ENCODE measurements at places on chromosomes 7 and 10.

GRCh38 chr10:101380353-101381017 lies 26.5 kb downstream of the BTRC start:
- DNase-seq = no peak

DNA sequence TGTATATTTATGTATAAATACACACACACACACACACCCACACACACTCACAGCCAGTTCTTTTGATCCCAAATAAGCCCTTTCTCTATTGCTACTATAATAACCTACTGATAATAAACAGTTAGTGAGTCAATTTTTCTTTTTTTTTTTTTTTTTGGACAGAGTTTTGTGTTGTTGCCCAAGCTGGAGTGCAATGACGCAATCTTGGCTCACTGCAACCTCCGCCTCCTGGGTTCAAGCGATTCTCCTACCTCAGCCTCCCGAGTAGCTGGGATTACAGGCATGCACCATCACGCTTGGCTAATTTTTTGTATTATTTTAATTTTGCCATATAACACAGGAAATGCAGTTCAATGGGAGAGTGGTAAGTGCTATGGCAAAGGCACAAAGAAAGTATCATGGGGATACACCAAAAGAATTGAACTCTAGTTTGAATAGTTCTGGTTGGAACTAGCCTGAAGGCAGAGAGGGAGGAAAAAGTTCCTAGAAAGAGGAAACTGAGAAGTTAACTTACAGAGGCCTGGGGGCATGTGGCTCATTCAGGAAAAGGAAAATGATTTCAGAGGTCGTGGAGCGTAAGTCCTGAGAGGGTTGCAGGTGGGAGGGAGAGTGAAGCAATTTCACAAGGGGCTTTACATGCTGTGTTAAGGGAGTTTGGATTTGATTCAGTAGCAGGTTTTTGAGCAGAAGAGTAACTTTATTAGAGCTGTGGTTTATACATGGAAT lies 44.4 kb upstream of the JCAD start:
- no peak for DNase-seq

DNA sequence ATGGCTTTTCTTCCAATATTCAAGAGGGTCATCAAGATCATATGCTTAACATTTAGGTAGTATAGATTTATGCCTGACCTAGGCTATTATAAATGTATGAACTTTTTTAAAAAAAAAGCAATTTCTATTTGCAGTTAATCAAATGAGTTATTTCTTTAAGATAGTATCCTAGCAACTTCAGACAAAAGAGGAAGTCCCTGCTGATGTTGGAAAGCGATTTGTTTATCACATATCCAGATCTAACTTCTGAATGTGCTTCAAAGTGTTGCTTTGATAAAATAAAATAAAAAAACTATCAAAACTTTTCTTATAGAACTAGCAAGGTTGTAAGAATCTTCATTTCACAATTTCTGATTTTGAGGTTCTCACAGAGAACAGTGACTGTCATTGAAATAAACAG lies 401.9 kb upstream of the PHF14 start:
- no peak for DNase-seq

GRCh38 chr7:27526611-27527347 lies 135.9 kb downstream of the HIBADH start:
- DNase-seq = no peak

- no peak for DNase-seq
These were observed 40.3 kb downstream of the VIPR2 start for GRCh38 chr7:159104188-159104920.

GRCh38 chr10:31623466-31623865 lies 304.4 kb downstream of the ZEB1 start:
- no peak for DNase-seq

- no peak for DNase-seq
These were observed 18.0 kb downstream of the NUDT5 start for GRCh38 chr10:12177642-12178041.

GRCh38 chr7:75624134-75624832 lies 114.5 kb downstream of the HIP1 start:
- DNase-seq = peak; percentile 17

DNA sequence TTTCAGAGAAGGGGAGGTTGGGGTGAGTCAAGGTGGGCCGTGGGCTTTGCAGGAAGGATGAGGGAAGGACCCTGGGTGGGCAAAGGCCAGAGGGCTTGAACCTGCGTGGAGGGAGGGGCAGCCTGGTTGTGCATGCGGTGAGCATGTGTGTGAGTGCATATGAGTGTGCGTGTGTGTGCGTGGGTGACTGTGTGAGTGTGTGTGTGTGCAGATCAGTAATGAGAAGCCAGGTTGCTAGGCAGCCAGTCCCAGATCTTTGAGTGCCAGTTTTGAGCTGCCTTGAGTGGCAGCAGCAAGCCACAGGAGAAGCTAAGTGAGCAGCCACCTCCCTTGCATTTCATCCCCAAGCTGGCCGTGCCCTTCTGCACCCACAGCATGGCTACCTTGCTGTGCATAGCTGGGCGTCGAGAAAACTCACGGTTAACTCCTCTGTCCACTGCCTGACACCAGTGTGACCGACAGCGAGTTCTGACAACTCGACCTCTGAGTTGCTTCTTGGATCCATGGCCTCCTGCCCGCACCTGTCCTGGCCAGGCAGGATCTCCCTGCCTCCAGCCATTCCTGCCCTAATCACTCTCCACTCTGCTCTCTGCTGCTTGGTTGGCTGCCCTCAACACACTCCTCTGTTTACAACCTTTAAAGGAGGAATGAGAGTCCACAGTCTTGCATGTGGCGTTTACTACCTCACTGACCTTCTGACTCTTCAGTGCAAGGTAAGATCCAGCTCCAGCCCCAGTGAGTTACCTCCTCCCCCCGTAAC lies 775.4 kb downstream of the TYW1 start:
- no peak for DNase-seq

DNA sequence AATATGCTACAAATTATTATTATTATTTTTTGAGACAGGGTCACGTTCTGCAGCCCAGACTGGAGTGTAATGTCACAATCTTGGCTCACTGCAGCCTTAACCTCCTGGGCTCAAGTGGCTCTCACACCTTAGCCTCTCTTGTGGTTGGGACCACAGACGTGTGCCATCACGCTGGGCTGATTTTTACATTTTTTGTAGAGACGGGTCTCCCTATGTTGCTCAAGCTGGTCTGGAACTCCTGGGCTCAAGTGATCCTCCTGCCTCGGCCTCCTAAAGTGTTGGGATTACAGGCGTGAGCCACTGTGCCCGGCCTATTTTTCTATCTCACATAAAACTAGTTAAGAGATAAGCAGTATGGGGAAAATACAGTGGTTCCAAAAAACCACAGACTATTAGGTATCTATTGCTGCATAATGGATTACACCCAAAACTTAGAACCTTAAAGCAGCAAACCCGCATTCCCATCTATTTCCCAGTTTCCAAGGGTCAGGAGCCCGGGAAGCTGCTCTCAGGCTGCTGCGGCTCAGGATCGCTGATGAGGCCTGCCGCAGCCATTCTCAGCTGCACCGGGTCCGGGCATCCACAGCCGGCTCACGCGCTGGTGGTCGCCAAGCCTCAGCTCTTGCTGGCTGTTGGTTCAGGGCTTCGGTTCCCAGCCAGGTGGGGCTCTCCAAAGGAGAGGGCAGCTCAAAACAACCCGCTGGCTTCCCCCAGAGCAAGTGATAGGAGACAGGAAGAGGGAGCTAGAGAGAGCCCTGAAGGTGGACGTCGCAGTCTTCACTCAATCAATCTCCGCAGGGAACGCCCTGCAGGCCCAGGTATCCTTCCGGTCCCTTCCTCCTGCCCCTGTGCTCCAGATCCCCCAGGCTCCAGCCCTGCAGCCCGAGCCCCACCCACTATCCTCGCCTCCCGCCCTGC lies 128.2 kb downstream of the UBE2H start:
- DNase-seq = peak; percentile 62

DNA sequence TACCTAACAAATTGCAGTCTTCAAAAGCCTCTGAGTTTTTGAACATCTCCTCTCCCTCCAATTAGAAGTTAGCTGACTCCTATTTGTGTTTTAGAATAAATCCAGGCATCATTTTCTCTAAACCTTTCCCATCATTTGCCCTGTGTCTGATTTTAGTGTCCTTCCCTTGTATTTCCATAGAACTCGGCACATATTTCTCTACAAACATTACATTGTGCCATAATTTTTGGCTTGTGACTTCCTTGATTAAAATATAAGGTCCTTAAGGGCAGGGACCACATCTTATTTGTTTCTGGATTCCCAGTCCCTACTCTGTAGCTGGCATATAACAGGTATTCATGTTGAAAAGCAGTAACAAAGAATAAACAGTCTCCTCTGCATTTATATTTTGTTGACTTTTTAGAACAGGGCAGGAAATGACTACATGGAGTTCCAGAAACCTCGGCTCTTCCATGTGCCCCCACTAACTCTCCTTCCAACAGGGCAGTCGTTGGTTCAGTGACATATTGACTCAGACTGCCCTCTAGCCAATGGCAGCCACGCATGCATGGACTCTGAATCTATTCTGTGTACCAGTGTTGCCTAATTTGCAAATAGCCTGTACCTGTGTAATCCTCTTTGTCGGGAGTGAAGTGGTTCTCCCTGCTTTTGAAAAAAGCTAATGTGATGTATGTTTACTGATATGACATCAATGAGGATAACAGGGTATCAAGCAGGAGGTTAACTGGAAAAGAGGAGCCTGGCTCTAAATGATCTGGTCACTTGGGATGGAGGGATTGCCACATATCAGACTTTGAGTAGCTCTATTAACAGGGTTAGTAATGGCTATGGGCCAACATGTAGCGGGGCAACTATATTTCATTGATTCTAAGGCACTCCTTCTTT lies 19.8 kb upstream of the CPN1 start:
- DNase-seq = no peak

DNA sequence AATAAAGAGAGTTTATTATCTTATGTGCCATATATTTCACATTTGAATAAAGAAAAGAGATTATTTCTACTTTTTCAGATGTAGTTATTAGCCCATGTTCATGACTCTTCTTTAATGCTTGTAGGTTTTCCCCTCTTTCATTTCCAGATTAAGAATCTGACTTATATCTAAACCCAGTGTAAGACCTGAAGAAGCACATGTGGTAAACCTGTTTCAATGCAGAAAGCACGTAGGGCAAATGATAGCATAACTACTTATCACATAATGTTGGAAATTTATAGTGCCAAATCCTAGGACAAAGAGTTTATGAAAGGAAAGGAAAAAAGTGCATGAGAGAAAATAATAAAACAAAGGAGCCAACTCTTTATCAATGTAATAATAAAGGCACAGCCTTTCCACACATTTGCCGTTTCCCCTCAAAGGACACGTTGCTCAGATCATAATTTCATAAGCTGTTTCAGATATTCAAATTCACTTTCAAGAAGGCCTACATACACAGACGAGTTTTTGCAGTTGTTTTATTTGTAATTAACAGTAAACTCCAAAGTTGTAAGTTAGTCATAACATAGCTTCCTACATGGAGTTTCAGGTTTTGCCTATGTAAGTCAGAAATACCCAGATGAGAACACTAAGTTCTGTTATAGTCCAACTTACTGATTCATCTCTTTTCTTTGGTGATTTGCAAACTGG lies 88.8 kb upstream of the MDFIC start:
- peak; percentile 38 for DNase-seq

DNA sequence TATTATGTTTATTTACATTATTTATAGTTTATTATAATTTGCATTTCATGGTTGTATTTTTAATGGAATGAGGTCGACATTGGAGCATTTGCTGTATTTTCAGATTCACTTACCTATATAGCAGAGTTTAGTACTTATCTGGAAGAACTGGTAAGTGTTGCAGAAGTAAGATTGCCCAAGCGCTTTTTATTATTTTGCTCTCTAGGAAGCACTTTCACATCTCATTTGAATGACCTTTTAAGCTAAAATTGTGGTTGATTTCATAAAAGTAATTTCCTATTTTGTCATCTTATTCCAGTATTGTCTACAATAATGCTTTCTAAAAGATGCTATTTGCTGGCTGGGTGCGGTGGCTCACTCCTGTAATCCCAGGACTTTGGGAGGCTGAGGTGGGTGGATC lies 28.6 kb downstream of the SEC61A2 start:
- no peak for DNase-seq
